ENCODE measurements at places on chromosomes 3 and 15.
A peak's percentile ranks its signal among the peaks of the same experiment; 100 is the strongest.

DNA sequence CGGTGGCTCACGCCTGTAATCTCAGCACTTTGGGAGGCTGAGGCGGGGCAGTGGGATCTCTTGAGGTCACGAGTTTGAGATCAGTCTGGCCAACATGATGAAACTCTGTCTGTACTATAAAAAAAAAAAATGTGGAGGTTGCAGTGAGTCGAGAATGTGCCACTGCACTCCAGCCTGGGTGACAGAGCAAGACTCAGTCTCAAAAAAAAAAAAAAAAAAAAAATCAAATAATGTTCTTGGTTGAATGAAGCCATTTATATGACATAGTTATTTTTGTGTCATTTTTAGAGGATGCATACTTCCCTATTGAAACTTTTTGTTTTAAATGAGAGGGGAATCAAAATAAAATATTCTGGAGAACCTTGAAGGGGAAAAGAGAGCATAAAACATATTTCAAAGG, 3.1 kb downstream of the HMCES start:
- DNase-seq: no peak

GRCh38 chr3:182829761-182830405, 36.6 kb downstream of the ATP11B start:
- DNase-seq: no peak

DNA sequence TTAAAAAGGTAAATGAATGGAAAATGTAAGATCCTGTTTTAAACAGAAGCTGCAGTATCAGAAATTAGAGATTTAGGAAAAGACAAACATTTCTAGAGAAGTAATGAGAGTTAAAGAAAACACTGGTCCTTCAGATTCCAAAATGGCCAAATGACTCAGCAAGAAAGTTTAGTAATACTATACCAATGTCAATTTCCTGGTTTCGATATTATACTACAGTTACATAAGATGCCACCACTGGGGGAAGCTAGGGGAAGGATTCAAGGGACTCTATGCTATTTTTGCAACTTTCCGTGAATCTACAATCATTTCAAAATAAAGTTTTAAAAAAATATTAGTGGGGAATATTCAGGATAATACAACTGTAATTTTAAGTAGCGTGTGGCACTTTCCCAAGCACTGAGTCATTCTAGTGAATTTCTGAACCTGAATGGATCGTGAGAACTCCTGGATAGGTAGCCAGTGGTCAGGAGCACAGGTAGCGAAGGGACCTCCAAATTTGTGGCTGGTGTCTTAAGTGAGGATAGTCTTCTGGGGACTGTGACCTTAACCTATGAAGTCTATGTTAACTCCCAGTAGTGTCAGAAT, 37.6 kb downstream of the TMCC1 start:
- DNase-seq: no peak

GRCh38 chr3:135076341-135076740, 281.3 kb downstream of the EPHB1 start:
- DNase-seq: no peak

DNA sequence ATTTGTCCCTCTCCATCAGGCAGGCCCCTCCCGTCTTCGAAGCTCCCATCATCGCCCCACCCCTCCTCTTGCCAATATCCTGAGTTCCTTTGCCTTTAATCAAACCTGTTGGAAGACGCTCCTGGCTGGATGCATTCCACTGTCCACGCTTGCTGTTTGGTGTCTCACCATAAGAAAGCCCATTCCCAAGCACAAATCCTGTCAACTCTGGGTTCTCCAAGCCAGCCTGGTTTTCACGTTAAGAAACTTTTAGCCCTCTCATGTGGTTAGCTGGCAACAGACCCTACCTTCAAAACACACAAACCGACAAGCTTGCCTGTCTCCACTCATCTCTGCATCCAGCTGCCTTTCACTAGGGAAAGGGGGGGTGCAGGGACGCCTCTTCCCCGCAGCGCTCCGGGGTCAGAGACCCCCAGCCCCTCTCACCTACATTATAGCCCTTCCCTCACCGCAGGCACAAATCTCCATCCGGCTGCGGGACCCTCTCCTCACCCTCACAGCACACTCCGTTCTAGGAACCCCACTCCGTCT, 1.1 kb downstream of the GORASP1 start:
- no peak for DNase-seq

GRCh38 chr3:32447865-32448400, 54.7 kb downstream of the CMTM6 start:
- no peak for DNase-seq

- peak; percentile 22 for DNase-seq
These were observed 2.9 kb downstream of the XPC start for GRCh38 chr3:14175383-14176037.

DNA sequence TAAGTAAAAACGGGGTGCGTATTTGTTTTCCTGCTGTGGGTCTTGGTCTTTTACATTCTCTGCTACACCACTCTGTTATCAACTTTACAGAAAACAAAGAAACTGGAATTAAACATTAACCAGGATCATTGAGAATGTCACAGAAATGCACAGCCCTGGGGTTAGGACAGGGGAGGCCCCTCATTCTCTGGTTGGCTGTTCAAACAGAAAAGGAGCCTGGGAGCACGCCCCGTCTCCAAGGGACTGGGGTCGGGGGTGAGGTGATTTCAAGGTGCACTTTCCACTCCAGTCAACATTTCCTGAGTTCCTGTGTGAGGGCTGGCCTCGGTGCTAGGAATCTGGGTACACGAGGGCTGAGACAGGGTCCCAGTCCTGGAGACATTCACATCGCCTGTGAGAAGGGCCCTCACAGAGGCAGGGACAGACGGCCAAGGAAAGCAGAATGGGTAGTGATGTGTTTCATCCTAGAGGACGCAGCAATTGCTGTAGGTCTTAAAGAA, 30.3 kb downstream of the CPN2 start:
- no peak for DNase-seq

- DNase-seq: peak; percentile 14
These were observed 427 bp downstream of the MBD4 start for GRCh38 chr3:129439226-129439816.

- DNase-seq: no peak
These were observed 883.5 kb downstream of the IGSF11 start for GRCh38 chr3:118151164-118151563.

GRCh38 chr15:90013503-90013937, 12.4 kb downstream of the ZNF710 start:
- DNase-seq: no peak

GRCh38 chr3:157098823-157099185, 61.1 kb downstream of the CCNL1 start:
- DNase-seq: no peak

Data from stimulated activated CD8-positive, alpha-beta memory T cell treated with anti-CD3 and anti-CD28 coated beads, Interleukin-4, amount 100 ng/mL, for 1 hour (primary cell).